Stimulated activated CD4-positive, alpha-beta T cell treated with anti-CD3 and anti-CD28 coated beads, Interleukin-1b, Interleukin-23, amount 100 ng/mL, for 1 hour (primary cell): ENCODE measurements at places on chromosomes 16 and 17.

DNA sequence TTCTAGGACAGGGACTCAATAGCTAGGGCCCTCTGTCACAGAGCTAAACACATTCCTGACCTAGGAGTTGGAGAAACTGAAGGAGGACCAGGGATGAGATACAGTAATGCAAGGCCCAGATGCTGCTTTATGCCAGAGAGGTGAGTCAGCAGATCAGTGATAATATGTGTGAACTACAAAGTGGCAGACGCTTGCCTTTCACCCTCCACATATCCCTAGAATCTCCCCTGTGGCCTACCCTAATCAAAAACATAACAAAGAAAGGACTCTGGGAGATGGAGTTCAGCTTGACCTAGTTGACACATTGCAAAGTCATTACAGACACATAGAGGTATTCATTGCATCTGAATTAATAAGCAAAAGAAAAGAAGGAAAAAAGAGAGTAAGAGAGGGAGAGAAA, 417.6 kb upstream of the DYNLRB2 start:
- no peak for DNase-seq

DNA sequence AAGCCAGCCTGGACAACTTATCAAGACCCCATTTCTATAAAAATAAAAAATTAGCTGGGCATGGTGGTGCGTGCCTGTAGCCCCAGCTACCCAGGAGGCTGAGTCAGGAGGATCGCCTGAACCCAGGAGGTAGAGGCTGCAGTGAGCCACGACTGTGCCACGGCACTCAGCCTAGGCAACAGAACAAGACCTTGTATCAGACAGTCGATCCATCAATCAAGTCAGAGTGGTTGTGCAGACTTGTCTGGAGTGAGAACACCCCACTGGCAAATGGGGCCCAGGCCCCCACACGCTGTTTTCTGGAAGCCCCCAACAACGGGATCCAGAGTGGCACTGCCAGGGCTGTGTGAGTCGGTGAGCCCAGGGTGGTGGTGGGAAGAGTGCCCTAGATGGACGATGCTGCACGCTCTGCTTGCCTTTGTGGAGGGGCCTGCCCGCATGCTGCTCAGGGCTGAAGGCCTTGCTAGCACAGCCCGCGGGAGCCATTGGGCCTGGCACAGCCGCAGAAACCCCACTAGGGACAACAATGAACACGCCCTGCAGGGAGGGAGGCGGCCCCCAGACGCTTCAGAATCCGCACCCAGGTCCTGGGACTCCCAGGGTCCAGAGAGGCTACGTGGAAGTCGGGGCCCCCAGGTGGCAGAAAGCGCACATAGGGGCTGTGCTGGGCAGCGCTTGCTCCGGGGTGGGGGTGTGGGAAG, 80.1 kb upstream of the GNG13 start:
- DNase-seq: no peak

DNA sequence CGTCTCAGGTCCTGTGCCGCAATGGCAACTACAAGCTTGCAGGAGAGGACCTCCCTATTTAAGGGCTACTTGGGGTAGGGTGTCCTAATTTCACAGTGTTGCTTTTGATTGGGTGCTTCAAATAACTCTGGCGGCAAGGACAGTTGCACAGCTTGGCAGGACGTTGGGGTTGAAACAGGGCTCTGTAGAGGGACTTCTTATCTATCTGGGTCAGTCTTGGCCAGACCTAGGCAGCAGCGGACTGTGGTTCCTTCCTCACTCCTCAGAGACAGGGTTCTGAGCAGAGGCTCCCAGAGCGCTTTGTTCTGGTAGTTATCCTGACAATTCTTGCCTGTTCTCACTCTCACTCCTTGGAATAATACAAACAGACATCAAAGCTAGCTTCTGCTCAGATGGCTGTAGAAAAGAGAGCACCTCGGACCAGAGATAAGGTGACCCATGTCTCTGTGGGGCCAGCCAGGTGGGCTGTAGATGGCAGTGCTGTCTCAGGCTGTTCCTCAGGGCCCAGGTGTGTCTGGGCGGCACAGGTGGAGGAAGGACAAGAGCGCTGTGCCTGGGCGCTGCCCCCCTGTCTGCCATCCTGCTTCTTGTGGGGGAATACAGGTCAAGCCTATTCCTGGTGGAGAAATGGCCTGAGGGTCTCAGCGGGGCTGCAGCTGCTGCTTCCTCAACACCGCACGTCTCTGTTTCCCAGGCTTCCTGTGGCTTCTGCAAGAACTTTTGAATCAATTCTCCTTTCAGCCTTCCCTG, 61.0 kb downstream of the PLD6 start:
- no peak for DNase-seq

DNA sequence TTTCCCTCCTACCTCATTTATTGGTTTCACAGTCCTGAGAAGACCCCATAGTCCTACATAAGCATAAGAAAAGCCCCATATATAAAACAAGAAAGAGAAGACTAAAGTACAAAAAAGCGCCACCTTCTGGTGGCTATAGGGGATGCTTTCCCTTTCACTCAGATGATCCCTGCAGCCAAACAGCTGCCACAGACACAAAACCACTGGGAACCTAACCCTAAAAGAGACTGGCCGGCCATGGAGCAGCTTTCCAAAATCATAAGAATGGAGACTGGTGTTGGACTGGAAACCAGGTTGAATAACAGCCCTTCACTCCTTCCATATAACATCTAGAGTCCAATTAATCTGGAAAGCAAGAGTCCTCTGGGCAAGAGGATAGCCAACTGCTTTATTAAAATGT, 11.4 kb downstream of the DYNC1LI2 start:
- DNase-seq: no peak

DNA sequence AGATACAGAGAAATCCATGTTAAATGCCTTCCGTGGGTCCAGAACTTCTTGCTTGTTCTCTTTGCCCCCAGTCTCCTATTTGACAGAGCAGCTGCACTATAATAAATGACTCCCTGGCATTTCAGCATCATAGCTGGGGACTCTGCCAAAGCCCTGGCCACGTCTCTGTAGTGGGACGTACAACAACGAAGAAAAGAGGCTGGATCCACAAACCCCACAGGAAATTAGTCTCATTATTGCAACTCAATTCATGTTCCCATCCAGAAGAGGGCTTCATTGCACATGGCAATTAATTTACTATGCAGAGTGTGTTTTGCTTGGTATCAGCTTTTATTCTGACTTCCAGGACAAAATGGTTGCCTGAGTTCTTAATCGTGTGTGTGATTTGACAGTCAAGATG, 121.3 kb downstream of the CDH13 start:
- no peak for DNase-seq

DNA sequence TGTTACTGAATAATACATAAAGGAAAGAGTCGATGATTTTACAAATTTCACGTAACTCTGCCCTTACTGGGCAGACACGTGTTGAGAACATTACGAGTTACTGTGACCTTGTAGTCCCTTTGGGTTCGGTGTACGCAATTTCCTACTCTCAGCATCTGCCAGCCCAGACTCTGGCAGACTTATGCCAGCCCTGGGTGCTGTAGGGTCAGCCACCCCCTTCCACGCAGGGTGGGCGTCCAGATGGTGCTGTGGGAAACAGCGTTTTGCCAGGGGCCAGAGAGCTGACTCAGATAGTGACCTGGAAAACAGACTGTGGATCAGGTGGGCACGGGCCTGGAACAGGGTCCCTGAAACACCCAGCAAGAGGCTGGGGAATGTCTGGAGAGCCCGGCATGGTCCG, 148.9 kb downstream of the RPTOR start:
- DNase-seq: no peak

DNA sequence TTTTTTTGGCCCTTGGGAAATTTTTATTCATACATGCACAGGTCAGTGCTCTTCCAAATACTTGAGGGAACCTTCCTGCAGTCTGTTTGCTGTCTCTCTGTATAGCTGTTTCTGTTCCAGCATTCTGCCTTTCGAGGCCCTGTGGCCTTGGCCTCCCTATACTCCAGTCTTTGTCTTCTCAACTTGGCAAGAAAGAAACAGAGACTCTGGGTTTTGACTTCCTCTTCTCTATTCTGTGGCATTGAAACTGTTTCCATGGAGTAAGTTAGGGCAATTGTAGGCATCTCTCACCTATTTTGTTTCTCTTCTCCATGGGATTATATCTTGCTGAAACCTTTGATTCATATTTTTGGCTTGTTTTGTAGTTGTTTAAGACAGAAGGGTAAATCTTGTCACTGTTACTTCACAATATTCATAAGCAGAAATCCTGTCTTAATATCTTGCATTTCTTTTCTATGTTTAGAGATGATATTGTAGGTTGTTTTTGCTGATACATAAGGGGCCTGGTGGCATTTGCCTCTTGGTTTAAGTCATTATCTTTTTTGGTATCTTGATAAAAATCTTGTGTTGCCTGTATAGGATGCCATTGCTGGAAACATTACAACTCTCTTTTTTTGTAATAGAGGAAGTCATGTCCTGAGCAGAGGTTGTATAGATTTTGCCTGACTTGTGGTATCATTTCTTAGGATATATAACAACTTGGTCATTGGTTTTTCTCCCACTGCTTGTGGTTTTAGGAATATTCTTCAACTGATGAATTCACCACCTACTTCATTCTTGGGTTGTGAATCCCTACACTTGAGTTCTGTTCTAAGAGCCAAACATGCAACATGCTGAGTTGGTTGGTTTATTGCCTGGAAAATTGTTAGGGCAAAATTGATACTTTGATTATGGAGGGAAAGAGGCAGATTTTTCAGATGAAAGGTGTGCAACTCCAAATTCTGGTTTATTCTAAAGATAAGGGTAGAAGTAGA, 168.6 kb downstream of the FTO start:
- DNase-seq: no peak

- DNase-seq: no peak
These were observed 258.1 kb upstream of the SALL1 start for GRCh38 chr16:51409001-51409675.

DNA sequence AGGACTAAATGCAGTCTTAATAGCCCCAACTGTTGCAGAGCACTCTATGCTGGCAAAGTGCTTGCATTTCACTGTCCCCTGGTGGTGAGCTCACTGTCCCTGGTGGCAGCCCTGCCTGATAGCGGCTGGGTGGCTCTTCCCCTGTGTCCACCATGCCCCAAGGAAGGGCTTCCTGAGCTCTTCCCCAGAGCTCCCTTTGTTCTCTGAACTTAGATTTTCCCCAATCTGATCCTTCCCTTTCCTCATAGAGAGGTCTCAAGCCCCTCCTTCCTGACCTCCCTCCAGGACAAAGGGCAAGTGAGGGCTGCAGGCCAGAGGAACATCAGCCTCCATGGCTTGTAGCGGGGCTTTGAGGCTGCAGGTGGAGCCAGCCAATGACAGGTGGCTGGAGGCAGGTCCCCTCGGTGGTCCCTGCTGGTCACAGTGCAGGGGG, 17.0 kb downstream of the BEAN1 start:
- no peak for DNase-seq

DNA sequence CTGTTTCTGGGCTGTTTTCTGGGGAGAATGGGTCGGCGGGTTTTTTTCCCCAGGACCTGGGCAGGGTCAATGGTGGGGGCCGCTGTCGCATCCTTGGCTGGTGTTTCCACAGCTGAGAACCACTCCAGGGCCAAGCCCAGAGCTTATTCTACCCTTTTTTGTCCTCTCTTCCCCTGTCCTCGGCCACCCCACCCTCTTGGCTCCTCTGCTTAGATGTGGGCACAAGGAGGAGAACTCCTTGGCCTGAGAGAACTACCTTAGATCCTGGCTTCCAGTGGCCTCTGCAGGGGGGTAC, 4.0 kb downstream of the NOD2 start:
- DNase-seq: no peak

DNA sequence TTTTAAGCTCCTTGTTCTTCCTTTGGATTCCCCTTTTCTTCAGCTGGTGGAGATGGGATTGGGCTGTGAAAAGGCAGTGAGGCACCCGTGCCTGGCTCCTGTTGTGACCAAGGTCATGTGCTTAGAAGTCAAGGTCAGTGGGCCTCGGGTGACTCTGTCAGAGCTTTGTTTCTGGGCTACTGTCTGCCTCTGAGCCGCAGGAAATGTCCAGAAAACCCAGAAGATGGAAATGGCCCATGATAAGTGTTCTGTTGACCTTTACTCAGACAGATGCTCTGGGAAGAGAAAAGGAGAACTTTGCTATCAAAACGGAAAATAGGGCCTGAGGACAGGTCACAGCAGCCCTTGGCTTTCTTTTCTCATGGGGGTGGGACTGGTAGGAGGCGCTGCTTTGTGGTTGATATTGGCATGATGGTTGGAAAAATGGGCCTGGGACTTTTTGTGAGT, 2.9 kb downstream of the ABCC1 start:
- DNase-seq: no peak

- no peak for DNase-seq
These were observed 10.8 kb upstream of the RIPOR1 start for GRCh38 chr16:67517661-67518423.

DNA sequence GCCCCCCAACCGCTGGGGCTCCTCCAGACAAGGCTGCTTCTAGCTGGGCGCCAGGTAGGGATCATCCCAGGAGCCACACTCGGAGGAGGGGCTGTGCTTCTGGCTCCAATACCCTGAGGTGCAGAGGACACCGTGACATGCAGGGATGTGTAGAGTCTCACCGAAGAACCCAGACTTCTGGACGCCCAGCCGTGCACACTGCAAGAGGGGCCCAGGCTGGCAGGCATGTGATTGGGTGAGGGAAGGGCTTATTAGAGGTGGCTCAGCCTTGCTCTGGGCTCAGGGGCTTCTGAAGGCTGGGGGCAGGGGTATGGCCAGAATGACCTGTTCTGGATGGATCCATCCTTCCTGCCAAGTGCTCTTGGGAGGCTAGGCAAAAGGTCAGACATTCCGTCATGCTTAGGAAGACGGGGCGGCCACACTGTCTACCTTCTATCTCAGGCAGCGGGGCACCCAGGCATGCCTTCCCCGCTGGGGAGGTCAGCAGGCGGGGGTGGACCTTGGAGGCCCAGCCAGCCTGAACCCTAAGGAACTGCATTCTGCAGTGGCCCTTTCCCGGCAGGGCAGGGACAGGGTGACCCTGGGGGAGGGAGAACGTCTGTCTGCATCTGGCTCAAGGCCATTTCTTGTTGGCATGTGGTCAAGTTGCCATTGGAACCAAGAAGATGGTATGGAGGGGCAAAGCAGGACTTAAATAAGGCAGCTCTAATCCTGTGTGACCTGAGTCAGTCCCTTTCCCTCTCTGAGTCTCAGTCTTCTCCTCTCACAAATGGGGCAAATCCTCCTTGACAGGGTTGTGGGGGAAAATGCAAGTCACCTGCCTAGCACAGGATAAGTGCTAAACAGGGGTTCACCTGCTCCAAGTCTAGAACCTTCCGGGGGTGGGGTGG, 5.8 kb upstream of the ADGRG1 start:
- no peak for DNase-seq

DNA sequence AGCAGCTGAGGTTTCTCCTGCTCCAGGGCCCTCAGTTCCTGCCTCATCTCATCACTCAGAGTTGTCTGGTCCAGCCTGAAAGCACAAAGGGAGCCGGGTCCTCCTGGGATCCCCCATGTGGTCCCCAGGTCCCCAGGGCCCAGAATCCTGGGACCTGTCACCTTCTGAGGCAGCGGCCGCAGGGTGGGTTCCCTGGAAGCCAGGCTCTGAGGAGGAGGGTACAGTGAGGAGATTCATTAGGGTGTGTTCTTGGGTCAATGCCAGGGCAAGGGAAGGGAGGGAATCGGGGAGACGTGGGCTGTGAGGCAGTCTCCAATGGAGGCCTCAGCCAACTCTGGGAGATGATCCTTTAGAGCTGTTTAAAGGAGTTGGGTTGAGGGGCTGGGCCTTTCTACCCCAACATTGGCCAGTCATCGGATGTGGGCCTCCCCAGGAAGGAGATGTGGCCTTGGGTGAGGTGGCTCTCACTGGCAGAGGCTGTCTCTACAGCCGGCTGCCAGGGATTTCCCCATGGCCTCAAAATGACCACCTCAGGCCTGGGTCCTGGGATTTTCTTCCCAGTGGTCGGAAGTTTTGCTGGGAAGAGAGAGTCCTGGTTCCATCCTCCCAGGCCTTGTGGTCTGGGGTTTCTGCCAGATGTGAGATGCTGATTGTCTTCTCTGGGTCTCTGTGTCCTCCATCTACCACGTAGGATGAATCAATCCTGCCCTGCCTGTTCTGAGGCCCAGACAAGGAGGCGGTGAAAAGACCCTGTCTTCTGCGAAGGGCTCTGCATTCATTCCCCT, 47.3 kb downstream of the NLRP1 start:
- no peak for DNase-seq
